Activated CD4-positive, alpha-beta T cell treated with anti-CD3 and anti-CD28 coated beads, Interleukin-2, amount 10 ng/mL, durations not matched to agents 7 days and 5 days (primary cell): ENCODE measurements at places on chromosomes 12 and 14. TPM values are rescaled to one million over a fixed set of nuclear protein-coding genes. Genes with fewer than 3 reads are reported as not detected.

DNA sequence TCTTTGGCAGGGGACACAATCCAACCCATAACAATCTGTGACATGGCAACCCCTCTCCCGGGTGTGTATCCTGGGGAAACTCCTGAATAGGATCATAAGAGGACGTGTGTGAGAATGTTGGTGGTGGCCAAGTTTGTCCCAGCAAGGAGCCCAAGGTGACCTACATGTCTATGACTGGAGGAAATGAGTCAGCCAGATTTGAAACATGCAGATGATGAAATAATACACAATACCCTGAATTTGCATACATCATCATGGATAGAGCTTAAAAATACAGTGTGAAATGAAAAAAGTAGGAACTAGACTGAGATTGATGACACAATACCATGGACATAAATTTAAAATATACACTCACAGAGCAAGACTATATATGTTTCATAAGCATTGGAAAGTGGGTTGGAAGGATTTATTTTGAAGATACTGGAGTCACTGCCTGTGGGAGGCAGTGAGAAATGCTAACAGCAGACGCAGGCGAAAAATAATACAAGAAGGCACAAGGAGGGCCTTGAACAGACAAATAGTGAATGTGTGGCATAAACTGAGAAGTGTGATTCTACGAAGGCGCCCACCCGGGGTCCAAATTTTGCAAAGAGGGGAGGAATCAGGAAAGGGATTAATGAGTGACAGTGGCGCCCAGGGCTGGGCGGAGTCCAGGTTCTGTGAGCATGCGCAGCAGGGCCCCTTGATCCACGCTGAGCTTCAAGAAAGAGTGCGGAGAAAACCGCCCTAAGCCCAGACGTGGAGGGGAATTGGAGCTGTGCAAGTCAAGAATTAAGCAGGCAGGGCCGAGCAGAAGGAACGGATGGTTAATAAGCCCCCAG lies 7.0 kb upstream of the MAP1LC3B2 start:
- H3K4me1 ChIP-seq: peaks cover 22% of the 10 kb centered on the region
- H3K4me3 ChIP-seq: no peak overlapping the region
- H3K36me3 ChIP-seq: peaks cover 5% of the 10 kb centered on the region
- no peak overlapping the region for H3K27ac ChIP-seq
- peaks cover 4% of the 10 kb centered on the region for H3K27me3 ChIP-seq

DNA sequence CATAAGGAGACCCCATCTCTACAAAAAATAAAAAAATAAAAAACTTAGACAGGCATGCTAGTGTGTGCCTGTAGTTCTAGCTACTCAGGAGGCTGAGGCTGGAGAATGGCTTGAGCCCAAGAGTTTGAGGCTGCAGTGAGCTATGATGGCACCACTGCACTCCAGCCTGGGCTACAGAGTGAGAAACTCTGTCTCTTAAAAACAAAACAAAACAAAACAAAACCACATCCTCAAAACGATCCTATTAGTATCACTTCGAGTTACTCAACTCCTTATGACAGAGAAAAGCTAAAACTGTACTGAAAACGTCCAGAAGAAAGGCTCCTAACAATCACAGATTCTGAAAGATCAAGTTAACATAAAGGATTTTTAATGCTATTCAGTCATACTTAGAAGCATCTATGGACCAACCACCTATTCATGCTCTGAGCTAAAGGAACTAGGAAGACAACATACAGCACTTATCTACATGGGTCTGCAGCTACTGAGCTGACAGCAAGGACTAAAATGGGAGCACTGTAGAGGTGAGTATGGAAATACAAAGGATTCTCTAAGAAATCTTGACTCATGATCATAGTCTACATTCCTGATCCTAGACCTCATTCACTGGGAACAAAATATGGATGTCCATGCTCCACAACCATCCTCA lies 75.3 kb upstream of the DUSP6 start:
- H3K4me1 ChIP-seq: peaks cover 40% of the 10 kb centered on the region
- peaks cover 49% of the 10 kb centered on the region for H3K36me3 ChIP-seq
- DNase-seq: peak; percentile 32

GRCh38 chr12:4943067-4943937 lies 33.6 kb downstream of the KCNA1 start:
- no peak for DNase-seq
- H3K27me3 ChIP-seq: no peaks in the 10 kb centered on the region
- H3K4me1 ChIP-seq: no peaks in the 10 kb centered on the region
- H3K27ac ChIP-seq: no peak overlapping the region
- no peaks in the 10 kb centered on the region for H3K36me3 ChIP-seq

- no peaks in the 10 kb centered on the region for H3K4me1 ChIP-seq
- no peak for DNase-seq
Observed at GRCh38 chr12:65894624-65895390, 70.5 kb downstream of the HMGA2 start.

DNA sequence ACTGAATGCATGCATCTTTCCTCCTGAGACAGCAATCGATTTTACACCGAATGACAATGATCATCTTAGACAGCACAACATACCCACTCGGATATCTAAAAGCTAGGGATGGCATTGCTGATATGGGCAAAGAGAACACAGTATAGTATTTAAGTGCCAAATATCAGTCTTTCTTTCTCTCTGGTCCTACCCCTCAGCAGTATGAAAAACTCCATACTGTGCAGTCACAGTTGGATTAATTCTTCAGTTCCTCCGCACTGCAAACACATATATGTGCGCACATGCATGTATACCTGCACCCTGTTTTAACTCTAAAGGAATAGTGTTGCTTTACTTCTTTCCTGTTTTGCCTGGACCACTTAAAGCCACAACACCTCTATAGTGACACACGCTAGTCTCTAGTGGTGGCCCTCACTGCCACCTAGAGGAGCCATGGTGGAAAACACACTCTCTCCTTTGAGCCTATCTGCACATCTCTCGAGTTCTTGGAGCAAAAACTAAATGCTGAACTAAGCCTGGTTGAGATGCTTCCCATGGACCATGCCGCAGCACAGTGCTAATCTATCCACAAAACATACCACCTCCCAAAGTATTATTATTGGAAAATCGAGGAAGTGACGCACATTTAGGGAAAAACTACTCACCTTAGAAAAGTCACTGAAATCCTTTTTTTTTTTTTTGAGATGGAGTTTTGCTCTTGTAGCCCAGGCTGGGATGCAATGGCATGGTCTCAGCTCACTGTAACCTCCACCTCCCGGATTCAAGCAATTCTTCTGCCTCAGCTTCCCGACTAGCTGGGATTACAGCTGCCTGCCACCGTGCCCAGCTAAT lies 11.9 kb downstream of the TMEM52B start:
- DNase-seq: peak; percentile 63
- peaks cover 25% of the 10 kb centered on the region for H3K27me3 ChIP-seq
- peaks cover 2% of the 10 kb centered on the region for H3K4me1 ChIP-seq
- H3K27ac ChIP-seq: no peak overlapping the region
- H3K36me3 ChIP-seq: no peaks in the 10 kb centered on the region

GRCh38 chr14:92585981-92586937 lies 72.7 kb downstream of the RIN3 start:
- H3K4me3 ChIP-seq: peak overlapping the region; percentile 52
- peaks cover 92% of the 10 kb centered on the region for H3K4me1 ChIP-seq
- peak; percentile 69 for DNase-seq
- peak overlapping the region; percentile 93 for H3K27ac ChIP-seq
- H3K36me3 ChIP-seq: peaks cover 57% of the 10 kb centered on the region

Gene C1QL4
- total RNA-seq: not detected

Gene SIX4
- total RNA-seq: 0.02 TPM

Gene FOXN4
- total RNA-seq: not detected
